H1 (cell line): ENCODE measurements at places on chromosomes 7 and 10.

DNA sequence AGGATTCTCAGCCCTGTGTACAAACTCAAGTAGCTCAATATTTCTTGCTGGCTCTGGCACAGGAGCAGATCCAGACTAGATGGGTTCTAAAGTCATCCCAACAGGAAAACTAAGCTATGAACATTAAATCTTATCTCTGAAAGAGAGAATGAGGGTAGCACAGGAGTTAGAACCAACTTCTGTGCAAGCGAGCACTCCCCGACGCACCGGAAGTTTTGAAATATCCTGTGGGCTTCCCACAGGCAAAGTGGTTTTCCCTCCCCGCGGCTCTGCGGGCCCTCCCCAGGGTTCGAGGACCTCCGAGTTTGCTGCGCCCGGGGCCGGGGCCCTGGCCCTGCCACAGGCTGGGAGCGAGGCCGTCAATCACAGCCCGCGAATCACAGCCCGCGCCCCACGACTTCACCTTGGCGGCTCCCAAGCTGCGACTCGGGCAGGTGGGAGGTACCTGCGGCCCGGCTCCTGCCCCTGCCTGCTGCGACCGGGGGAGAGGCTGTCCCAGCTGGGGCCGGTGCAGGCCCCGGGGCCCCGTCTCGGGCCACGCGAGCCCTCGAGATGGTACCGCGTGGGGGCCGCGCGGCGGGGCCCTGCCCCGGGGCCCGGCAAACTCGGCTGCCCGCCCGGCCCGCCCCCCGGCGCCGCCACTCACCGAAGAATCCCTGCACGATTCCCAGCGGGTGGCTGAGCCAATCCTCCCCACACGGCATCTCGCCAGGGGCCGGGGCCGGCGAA is 598 bp downstream of the MCMBP start:
- H3K4me3 ChIP-seq, result peak overlapping the region; percentile 77
- no peaks in the 10 kb centered on the region for H3K36me3 ChIP-seq
- no peaks in the 10 kb centered on the region for H3K27me3 ChIP-seq
- H3K4me1 ChIP-seq, result no peaks in the 10 kb centered on the region
- DNase-seq, result no peak

DNA sequence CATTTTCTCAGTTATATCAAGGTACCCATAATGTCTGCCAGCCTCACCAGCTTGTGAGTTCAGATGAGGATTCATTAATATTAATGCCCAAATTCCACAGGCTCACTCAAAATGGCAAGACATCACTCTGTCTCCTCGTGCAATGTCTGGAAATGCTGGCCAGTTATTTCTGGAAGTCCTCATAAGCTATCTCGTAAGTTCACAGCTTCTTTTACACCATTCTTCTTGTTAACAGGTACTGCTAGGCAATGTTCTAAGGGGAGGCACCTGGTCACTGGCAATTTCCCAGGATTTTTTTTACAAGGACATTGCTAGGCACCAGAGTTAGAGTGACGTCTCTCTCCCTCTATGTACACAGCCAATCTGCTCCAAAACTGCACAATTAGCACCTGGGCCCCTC is 80.2 kb upstream of the SEMA3C start:
- no peak overlapping the region for H3K4me3 ChIP-seq
- H3K36me3 ChIP-seq, result no peaks in the 10 kb centered on the region
- H3K27me3 ChIP-seq, result no peaks in the 10 kb centered on the region
- no peak overlapping the region for H3K27ac ChIP-seq
- no peaks in the 10 kb centered on the region for H3K4me1 ChIP-seq

- H3K27me3 ChIP-seq, result no peaks in the 10 kb centered on the region
- H3K36me3 ChIP-seq, result no peaks in the 10 kb centered on the region
- H3K4me3 ChIP-seq, result no peak overlapping the region
- H3K27ac ChIP-seq, result no peak overlapping the region
These were observed 26.4 kb upstream of the ADO start for GRCh38 chr10:62778125-62778524.

- no peak overlapping the region for H3K4me3 ChIP-seq
- no peaks in the 10 kb centered on the region for H3K27me3 ChIP-seq
- DNase-seq, result no peak
These were observed 56.7 kb downstream of the BMPR1A start for GRCh38 chr10:86813101-86813500.

DNA sequence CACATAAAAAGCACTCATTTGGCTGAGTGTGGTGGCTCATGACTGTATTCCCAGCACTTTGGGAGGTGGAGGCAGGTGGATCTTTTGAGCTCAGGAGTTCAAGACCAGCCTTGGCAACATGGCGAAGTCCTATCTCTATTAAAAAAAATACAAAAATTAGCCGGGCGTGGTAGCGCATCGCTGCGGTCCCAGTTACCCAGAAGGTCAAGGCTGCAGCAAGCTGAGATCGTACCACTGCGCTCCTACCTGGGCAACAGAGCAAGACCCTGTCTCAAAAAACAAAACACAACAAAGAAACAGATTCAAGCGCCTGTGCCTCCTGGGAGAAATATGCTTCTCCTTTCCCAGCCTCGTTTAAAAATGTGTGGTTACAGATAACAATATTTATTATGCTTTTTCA is 2.2 kb upstream of the ABCF2 start:
- peaks cover 6% of the 10 kb centered on the region for H3K36me3 ChIP-seq
- no peak overlapping the region for H3K27ac ChIP-seq
- no peaks in the 10 kb centered on the region for H3K27me3 ChIP-seq
- H3K4me3 ChIP-seq, result no peak overlapping the region
- H3K4me1 ChIP-seq, result peaks cover 14% of the 10 kb centered on the region
- no peak for DNase-seq

- no peaks in the 10 kb centered on the region for H3K27me3 ChIP-seq
- DNase-seq, result no peak
- H3K27ac ChIP-seq, result no peak overlapping the region
- no peaks in the 10 kb centered on the region for H3K36me3 ChIP-seq
These were observed 29.4 kb upstream of the PCGF5 start for GRCh38 chr10:91190876-91191583.

- no peak overlapping the region for H3K27ac ChIP-seq
- no peak overlapping the region for H3K4me3 ChIP-seq
These were observed 23.1 kb upstream of the SAR1A start for GRCh38 chr10:70193391-70193844.

GRCh38 chr7:131605280-131605878 is 49.0 kb upstream of the PODXL start:
- peak; percentile 75 for DNase-seq
- no peaks in the 10 kb centered on the region for H3K36me3 ChIP-seq
- no peak overlapping the region for H3K4me3 ChIP-seq
- no peaks in the 10 kb centered on the region for H3K27me3 ChIP-seq
- peak overlapping the region; percentile 96 for H3K27ac ChIP-seq
